NCI-H446 treated with DMSO at 0.1 percent for 48 hours (cell line): ENCODE measurements at places on chromosomes 13 and 19.
A peak's percentile ranks its signal among the peaks of the same experiment; 100 is the strongest.

- DNase-seq: no peak
Measured at GRCh38 chr19:43700395-43701000, 15.4 kb upstream of the IRGC start.

GRCh38 chr13:28872427-28873176 lies 52.5 kb downstream of the MTUS2 start:
- no peak for DNase-seq

- peak; percentile 49 for DNase-seq
Measured at GRCh38 chr13:34294483-34295129, 476.7 kb downstream of the RFC3 start.

- no peak for DNase-seq
Measured at GRCh38 chr19:45575216-45575615, 9.4 kb downstream of the OPA3 start.

GRCh38 chr19:6737873-6738786 lies 750 bp upstream of the GPR108 start:
- peak; percentile 39 for DNase-seq

GRCh38 chr13:106262886-106263285 lies 272.6 kb downstream of the EFNB2 start:
- DNase-seq: no peak

- no peak for DNase-seq
Measured at GRCh38 chr19:5141129-5141849, 172.4 kb downstream of the KDM4B start.

DNA sequence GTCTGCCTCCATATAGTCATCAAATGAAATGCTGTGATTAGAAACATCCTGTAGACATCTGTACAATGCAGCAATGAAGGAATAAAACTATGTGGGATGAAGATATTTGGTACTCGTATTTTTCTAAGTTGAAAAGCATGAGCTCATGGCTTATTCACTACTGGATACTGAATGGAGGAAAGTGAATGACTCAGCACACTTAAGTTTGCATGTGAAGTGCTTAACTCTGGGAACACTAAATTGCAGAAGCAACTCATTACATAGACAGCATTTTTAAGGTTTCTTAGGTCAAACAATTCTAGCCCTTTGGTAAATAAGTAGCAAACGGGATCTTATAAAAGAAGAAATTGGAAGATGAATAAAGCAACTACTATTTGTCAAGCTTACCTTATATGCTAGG lies 429.0 kb upstream of the MIR17HG start:
- DNase-seq: no peak

DNA sequence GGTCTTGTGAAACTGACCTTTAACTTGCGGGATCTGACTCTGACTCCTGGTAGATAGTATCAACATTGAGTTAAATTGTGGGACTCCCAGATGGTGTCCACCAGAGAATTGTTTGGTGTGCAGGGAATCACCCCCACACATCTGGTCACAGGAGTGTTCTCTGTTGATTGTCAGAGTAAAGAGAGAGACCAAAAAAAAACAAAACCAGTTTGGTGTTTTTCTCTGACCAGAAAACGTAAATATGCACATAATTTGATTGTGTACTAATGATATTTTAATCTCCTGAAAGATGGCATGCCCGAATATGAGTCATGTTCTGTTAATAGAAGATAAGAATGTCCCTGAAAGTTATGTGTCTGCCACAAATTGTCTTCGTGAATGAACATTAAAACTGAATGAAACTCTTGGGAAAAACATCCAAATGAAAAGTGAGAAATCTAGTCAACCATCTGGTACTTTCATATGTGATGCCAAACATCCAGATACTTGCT lies 118.5 kb upstream of the GPC6 start:
- DNase-seq: peak; percentile 52

- no peak for DNase-seq
Measured at GRCh38 chr13:78161266-78161665, 242.6 kb upstream of the EDNRB start.

GRCh38 chr19:33260628-33261418 lies 35.2 kb upstream of the SLC7A10 start:
- DNase-seq: no peak

DNA sequence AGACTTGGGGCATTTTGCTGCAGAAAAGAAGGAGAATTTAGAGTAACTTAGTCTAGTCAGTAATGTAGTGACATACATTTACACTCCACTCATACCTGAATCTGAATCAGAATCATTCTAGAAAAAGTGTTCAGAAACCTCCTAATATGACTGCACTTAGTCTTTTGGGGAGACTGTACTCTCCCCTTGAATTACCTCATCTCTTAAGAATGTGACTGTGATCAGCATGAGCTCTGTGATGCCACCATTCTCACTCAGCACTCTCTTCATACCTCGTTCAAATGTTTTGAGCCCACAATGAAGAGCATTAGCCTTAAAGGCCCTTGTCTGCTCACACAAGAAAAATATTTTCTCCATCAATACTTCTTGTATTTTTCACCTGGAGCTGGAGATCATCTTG lies 229.4 kb downstream of the FGF14 start:
- no peak for DNase-seq

- DNase-seq: no peak
Measured at GRCh38 chr13:78131811-78132210, 213.2 kb upstream of the EDNRB start.

- DNase-seq: no peak
Measured at GRCh38 chr13:76939215-76939614, 9.1 kb upstream of the ACOD1 start.

- no peak for DNase-seq
Measured at GRCh38 chr13:95505265-95505664, 47.3 kb upstream of the CLDN10 start.

DNA sequence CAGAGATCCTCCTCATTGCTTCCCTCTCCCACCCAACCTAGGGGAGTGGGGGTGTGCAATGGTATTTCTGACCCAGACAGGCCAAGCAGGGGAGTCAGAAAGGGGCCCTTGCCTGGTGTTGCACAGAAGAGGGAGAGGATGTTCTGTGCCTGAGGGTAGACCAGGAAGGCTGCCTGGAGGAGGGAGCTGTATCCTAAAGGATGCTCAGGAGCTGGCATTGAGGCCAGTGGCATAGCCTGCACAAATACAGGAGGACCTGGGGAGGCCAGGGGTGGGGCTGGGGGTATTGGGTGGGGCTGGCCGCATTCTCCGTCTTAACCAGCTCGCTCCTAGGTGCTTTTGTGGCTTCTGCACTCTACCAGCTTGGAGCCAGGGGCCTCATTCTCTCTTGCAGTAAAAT lies 4.4 kb downstream of the RNF225 start:
- no peak for DNase-seq
